MV-4-11 (cell line): ENCODE measurements at places on chromosomes 11 and 22.

DNA sequence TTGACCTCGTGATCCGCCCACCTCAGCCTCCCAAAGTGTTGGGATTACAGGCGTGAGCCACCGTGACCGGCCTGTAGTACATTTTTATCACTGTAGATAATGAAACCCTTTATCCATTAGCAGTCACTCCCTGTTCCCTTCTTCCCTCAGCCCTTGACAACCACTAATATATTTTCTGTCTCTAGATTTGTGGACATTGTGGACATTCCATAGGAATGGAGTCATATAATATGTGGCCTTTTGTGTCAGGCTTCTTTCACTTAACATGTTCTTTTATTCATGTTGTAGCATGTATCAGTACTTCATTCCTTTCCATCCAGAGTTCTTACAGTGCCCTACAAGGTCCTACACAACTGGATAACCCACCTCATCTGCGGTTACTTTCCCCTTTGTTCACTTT lies 30.5 kb downstream of the RRM1 start:
- no peak for DNase-seq

DNA sequence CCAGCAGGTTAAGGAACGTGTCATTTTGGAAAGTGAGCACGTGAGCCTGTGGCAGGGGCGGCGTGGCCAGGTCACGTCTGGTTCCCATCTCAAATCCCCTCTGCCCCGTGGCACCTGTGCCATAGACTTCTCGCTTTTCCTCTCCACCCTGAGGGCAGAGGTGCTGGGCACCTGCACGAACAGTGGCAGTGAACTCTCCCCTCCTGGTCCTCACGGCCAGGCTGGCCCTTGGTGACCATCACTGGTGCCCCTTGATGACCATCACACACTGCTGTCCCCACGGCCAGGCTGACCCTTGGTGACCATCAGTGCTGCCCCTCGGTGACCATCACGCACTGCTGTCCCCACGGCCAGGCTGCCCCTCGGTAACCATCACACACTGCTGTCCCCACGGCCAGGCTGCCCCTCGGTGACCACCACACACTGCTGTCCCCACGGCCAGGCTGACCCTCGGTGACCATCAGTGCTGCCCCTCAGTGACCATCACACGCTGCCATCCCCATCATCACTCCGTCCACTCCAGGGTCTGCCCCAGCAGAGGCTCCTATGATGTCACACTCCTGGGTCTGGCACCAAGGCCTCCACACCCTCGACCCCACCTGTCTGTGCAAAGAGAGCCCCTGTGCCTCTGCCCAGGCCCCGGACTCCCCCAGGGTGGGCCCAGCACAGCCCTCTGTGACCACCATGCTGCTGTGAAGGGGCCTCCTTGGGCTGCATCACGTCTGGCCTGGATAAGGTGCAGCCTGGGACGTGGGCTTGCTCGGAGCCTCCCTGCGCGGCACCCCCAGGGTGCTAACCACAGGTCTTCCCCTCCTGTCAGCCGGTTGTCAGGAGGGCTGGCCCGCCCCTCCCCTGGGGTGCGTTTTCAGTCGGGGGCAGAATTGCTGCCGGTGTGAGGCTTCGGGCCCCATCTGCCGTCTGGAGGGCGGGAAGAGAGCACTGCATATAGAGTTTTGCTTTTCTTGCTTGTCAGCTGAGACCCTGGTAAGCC lies 738.6 kb downstream of the BRD1 start:
- no peak for DNase-seq

DNA sequence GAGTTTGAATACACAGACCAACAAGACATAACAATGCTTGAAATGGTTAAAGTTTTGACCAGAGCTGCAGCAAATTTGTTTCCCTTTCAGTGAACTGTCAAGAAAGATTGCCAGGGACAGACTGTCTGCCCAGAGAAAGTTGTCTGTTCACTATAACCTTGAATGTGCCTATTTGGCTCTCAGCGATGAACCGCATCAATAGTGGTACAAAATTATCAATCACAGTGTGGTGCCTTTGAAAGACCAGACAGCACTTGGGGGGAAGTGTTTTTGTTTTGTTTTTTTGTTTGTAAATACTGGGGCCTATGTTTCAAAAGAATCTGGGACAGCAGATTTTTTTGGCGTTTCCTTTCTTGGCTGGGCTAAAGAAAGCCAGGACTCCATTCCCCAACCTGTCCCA lies 123.1 kb downstream of the CD44 start:
- DNase-seq: no peak

GRCh38 chr11:73716153-73717056 lies 44.5 kb downstream of the RAB6A start:
- peak; percentile 66 for DNase-seq

DNA sequence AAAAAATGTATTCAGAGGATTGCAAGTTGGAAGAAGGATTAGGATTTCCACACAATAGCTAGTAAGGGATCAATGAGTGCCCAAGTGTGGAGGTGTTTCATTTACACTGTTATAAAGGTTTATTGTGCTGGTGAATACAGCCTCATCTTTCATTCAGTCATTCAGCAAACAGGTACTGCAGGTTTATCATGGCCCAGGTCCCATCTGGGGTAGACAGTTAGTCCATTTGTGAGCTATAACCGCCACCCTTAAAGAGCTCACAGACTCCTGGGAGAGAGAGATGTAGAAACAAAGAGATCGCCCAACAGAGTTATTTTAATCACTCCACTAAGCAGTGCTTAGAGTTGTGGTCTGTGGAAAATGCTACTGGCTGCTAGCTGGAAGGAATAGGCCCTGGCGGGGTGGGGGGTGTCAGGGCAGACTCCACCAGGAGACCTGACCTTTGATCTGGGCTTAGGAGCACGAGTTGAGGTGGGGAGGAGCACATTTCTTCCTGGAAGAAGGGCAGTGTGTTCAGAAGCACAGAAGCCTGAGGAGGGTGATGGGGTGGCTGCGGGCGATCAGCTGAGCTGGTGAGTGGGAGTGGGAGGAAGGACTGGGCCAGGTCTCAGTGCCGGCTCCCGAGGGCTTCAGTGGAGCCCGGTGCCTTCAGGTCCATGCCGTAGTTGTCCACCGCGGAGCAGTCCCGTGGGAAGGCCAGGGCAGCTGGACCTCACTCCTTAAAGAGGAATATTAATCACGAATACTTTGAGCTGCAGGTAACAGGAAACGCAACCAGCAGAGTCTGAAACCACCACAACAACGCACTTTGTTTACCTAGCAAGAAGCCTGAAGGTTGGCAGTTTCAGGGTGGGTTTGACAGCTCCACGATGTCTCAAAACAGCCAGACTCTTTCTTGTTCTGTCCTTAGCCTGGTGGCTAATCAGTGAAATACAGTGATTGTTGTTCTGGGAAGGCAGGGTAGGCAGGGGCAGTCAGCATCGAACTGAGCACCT lies 11.2 kb downstream of the TOM1 start:
- DNase-seq: peak; percentile 47

- DNase-seq: no peak
Observed at GRCh38 chr11:95977534-95978174, 53.7 kb upstream of the MTMR2 start.

- DNase-seq: no peak
Observed at GRCh38 chr11:13355191-13355590, 77.6 kb downstream of the BMAL1 start.

GRCh38 chr11:117144477-117145392 lies 648 bp downstream of the PAFAH1B2 start:
- peak; percentile 81 for DNase-seq

DNA sequence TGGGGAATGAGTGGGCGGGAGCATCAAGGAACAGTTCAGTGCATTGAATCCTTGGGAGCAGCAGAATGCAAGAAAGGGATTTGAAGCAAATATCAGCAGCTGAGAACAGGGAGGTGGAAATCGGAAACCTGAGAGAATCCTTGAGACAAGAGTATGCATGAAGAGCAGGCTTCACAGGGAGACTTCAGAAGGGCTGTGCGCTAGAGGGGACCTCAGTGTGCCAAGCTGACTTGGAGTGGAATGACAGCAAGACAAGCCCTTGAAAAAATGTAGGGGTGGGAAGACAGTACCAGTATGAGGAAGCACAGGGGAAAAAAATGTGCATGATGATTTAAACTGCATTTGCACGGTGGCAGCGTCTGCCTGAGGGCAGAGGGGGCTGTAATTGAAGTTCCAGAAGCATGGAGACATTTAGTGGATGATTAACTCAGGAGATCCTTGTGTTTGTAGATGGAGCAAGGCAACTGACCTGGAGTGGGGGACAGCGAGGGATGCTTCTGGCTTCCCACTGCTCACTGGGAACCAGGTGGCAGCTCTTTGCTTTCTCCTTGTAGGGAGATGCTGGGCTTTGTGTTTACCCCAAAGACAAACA lies 204.9 kb upstream of the PLET1 start:
- DNase-seq: no peak

DNA sequence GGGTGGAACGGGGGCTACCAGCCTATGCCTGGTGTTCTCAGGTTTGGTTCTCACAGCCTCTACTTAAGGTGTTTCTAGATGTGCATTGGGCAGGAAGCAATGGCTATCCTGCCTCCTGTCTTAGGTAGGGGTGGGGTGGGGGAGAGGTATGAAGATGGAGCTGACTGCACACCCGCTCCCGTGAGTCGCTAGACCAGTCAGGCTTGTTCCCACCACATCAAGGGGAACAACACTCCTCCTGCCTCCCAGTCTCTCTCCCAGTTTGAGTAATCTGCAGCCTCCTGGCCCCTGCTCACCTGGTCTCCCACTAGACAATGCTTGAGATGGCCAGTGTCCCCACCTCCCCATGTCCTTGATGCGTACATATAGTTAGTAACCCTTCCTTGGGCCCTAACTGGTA lies 79.3 kb upstream of the TENM4 start:
- DNase-seq: no peak

GRCh38 chr22:30945653-30946052 lies 22.9 kb downstream of the MORC2 start:
- DNase-seq: no peak
